ENCODE measurements at places on chromosomes 3 and 15. TPM values are rescaled to one million over a fixed set of nuclear protein-coding genes. Genes with fewer than 3 reads are reported as not detected.

The CELF6 gene
- not detected for total RNA-seq

The SMCO1 gene
- not detected for total RNA-seq

The NR2E3 gene
- 0.57 TPM for total RNA-seq

The ZDHHC23 gene
- 17.9 TPM for total RNA-seq

The APH1B gene
- 27.5 TPM for total RNA-seq

The TRPC1 gene
- 20.0 TPM for total RNA-seq

DNA sequence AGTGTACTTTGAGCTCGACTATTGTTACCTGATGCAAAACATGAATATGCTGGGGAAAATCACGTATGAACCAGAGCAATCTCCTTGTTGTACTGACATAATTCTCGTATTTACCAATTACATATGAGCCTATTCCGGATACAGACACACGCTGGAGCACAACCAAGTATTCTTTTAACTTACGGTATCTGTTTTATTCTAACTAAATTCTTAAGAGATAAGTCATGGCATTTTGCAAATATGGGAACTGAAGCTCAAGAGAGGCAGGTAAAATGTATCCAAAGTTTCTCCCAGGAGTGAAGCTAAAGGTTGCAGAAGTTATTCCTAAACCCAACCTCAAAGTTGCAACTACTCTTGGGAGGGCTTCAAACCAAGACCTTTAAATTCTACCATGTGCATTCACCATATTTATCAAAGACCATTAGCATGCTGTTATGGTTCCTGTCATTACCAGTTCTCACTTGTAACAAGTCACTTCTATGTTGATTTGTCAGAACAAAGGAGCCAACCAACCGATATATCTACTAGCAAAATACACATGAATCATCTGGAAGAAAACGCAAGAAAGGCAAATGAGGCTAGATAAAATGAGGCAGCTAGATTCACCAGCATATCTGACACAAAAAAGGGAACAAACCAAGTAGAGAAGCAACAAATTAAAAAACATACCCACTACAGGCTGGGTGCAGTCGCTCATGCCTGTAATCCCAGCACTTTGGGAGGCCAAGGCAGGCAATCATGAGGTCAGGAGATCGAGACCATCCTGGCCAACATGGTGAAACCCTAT, 17.8 kb downstream of the TBL1XR1 start:
- no peak for DNase-seq

DNA sequence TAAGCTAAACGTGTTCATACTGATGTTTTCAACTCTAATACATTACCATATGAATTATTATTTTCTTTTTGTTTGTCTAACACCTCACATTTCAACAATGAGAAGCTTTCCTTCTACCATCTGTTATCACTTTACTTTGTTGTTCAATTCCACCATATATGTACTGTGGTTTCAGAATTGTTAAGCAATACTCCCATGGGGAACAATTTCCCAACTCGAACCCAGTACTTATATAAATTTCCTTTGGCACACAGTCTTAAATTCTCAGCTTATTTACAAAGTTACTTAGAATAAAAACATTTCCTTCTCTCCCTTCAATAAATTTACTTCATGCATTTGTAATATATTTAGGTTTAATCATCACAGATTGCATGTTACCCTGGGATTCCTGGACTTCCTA, 1764.4 kb downstream of the OTOL1 start:
- no peak for DNase-seq

DNA sequence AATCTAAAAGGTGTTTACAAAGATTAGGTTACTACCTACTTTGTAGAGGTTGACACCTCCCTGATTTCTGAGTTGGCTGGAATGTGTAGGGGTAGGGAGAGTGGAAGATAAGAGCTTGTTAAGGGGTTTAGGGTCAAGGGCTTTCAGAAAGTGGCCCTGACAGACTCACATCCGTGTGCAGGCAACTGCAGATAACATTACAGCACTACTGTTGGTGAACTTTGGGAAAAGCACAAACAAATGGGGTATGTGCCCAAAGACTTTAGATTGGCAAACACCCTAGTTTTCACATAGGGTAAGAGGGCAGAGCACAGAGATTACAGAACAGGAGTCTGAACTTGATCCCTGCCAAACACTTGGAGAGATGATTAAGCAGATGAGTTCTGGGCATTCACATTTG, 375.7 kb downstream of the EPHB1 start:
- no peak for DNase-seq

DNA sequence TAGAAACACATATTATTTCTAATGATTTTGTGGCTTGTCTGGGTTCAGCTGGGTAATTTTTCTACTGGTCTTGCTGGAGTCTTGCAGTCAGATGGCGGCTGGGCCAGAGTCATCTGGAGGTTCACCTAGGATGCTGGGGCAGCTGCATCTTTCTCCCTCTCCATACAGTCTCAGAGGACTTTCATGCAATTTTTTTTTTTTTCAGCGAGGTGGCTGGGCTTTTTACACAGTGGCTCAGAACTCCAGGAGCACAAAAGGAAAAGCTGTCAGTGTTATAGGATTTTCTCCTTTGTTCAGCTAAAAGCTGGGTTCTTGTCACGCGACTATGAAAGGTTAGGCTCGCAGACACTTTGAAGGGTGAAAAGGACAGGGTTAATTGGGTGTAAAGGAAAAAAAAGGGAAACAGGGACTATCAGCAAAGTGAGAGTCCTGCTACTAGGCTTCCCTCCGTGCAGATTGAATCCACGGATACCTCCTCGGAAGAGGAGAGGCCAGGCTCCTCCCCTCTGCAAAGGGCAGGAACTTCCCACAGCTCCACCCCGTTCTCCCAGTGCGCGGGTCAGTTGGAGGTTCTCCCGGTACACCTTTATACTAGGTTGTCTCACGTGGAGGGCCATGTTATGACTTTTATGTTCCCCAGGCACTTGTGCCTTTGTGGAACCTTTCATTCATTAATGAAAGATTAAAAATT, 44.3 kb downstream of the ADGRG7 start:
- DNase-seq: peak; percentile 32

DNA sequence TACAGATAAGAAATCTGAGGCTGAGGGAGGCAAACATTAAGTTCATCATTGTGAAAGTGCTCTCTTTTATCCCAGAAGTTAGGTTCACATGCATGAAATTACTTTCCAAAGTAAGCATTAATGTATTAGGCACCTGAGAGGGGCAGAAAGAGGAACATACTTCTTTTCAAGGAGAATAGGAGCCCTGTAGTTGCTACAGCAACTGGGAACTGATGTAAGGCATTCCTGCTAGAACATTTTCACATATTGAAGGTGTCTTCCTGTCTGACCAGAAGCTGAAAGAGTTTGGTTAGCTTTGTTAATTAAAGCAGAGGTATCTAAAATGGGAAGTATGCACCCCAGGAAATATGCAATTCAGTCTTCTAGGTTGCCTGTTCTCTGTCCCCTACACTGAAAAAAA, 65.5 kb upstream of the ZBTB20 start:
- no peak for DNase-seq

- DNase-seq: no peak
These were observed 59.5 kb downstream of the SCN11A start for GRCh38 chr3:38992117-38992760.

- no peak for DNase-seq
These were observed 36.7 kb downstream of the MEGF11 start for GRCh38 chr15:66216806-66217205.

GRCh38 chr15:74954515-74954914, 2.1 kb downstream of the RPP25 start:
- DNase-seq: no peak

DNA sequence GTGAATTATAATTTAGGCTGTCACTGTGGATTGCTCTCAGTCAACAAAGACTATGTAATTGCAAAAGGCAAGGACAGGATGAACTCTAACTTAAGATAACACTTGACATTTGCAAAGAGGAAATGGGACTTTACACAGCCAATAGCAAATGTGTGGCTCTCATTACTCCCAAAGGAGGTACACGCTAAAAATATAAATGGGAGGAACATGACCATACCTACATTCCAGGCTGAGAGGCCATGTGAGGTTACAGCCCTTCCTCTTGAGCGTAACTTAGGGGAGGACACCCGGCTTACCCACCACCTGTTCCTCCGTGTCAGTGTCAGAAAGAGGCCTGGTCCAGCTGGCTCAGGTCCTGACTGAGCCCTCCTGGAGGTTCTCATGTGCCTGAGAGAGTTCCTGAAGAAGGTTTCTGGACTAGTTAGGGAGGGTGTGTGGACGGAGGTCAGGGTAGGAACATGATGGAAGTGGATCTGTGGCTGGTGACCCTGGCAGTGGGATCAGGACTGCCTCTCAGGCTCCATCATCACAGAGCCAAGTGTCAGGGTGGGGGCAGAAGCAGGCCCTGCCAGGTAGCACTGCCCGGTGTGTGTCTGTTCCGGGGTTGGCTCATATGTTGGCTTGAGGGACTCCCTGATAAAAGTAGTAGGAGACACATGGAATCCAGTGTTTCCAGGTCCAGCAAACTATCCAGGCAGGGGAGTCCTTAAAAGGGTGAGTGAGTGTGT, 7.9 kb downstream of the POPDC2 start:
- no peak for DNase-seq

- no peak for DNase-seq
These were observed 72.9 kb downstream of the CLASP2 start for GRCh38 chr3:33645060-33645647.

- no peak for DNase-seq
These were observed 190.7 kb downstream of the CD47 start for GRCh38 chr3:107899990-107900651.

DNA sequence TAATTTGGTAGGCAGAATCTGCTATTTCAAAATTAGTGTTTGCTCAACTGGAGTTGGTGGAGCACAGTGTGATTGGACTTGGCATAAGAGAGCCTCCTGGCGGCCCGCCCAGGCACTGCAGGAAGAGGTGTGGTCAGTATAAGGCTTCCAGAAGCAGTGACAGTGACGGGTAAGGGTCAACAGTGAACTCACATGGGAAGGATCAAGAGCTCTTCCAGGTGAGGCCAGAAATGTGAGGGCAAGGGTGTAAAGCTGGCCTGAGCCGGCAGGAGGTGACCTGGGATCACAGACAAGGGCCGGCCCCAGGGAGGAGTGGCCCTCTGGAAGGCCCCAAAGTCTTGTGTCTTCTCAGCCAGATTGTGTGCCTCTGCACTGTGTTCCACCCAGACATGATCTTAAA, 93.2 kb upstream of the RNF7 start:
- peak; percentile 92 for DNase-seq

DNA sequence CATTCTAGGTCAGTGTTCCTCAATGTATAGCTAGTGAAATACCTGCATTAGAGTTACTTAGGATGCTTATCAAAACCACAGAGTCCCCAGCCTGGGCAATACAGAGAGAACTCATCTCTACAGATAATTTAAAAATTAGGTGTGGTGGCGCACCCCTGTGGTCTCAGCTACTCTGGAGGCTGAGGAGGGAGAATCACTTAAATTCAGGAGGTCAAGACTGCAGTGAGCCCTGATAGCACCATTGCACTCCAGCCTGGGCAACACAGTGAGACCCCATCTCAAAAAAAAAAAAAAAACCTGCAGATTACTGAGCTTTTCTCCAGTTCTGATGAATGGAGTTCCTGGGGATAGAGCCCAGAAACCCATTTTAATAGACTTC, 10.1 kb upstream of the MINDY2 start:
- no peak for DNase-seq

DNA sequence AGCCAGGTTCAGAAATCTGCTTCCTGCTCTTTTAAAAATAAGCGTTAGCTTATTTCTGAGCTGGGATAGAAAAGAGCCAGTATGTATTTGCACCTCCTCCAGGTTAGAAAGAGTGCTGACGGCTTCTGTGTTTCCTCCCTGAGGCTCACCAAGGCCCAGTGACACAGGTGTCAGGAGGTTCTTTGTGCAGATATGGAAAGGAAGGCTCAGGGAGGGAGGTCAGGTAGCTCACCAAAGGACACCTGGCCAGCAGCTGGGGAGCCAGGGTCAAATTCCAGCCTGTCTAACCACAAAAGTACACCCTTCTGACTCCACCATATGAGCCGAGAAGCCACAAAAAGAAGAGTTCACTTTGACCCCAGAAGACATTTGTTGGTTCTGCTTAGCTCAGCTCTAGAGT, 201.0 kb upstream of the WNT5A start:
- no peak for DNase-seq

DNA sequence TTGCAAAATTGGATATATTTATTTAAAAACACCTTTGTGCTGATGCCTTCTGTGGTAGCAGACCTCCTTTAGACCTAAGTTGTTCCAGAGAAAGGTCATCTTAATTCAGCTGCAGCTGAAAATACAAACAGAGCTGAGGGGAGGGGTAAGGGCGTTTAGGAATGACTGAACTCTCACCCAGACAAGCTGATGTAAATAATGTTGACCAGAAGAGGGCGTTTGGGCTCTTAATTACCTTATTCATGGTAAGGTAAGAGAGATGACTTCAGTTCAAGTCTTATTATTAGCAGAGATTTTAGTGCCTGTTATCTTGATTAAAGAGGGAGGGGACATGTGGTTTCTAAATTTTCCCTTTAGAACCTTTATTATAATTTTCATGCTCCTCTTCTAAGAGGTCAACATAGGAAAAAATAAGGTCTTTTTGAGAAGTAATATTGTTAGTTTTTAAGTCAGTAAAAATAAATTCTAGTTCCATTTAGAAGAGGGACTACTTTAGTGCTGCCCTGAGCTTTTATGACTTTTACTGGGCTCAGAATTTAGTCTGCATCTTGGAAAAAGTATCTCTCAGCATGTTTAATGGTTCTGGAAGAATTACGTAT, 46.3 kb downstream of the GPR171 start:
- DNase-seq: peak; percentile 25

DNA sequence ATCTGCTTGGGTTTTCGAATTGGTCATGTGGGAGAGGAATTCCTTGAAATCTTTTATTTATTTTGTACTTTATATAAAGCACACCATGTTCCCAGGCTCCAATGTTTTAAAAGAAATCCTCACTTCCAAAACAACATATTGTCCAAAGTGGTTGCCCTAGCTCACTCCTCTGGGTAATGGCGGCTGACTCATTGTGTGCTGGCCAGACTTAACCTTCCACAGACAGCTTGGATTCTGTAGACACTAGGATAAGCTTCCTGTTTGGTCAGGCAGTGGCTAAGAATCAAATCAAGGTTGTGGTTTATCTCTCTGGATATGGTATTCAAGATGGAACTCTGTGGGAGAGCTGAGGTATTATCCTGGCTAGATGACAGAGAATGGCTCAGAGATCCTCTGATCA, 55.8 kb upstream of the FAM98B start:
- no peak for DNase-seq

DNA sequence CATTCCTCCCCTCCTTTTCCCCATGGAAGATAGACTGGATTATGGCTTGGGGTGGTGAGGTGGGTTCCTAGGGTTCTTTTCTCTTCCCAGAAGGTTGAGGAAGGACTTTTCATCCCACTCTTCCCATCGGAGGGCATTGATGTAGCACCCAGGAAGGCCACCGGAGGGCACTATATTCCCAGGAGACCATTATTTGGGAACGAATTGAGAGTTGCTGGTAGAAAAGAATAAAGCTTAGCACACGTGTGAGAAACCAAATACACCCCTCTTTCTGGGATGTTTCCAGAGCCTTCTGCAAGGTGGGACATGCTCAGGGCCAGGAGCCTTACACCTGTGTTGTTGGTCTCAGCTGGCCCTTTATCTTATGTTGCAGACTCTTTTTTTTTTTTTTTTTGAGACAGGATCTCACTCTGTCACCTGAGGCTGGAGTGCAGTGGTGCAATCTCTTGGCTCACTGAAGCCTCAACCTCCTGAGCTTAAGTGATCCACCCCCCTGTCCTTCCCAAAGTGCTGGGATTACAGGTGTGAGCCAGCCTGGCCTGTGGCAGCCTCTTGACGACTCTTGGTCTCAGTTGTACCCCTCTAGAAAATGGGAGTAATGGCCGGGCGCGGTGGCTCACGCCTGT, 6.3 kb upstream of the CDC25A start:
- peak; percentile 86 for DNase-seq

Measured in WTC11 (cell line).